CD4-positive, alpha-beta T cell treated with Interleukin-6 for 4 hours (primary cell): ENCODE measurements at places on chromosomes 5 and 9.

- DNase-seq: no peak
These were observed 24.9 kb downstream of the NEK6 start for GRCh38 chr9:124282442-124283227.

GRCh38 chr5:68482199-68482598 lies 266.6 kb downstream of the PIK3R1 start:
- DNase-seq: no peak

DNA sequence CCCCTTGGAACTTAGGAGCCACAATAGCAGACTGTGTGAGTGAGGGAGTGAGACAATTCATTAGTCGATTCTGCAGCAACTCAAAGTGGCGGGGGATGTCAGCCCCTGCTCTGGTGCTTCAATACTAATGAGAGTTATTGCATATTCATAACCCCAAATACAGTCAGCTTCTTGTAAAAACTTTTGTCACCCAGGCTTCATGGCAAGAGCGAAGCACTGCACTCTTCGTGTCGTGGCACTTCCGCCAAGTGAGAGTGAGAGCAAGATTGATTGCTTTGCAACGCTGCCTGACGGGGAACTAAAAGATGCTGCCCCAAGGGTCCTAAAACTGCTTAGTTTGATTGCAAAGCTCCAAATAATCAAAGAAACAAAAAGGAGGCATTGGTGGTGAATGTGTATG lies 150.9 kb downstream of the NR2F1-AS1 start:
- no peak for DNase-seq

- DNase-seq: no peak
These were observed 99.9 kb downstream of the SSBP2 start for GRCh38 chr5:81650987-81651386.
